ENCODE measurements at places on chromosomes 16 and 17.

DNA sequence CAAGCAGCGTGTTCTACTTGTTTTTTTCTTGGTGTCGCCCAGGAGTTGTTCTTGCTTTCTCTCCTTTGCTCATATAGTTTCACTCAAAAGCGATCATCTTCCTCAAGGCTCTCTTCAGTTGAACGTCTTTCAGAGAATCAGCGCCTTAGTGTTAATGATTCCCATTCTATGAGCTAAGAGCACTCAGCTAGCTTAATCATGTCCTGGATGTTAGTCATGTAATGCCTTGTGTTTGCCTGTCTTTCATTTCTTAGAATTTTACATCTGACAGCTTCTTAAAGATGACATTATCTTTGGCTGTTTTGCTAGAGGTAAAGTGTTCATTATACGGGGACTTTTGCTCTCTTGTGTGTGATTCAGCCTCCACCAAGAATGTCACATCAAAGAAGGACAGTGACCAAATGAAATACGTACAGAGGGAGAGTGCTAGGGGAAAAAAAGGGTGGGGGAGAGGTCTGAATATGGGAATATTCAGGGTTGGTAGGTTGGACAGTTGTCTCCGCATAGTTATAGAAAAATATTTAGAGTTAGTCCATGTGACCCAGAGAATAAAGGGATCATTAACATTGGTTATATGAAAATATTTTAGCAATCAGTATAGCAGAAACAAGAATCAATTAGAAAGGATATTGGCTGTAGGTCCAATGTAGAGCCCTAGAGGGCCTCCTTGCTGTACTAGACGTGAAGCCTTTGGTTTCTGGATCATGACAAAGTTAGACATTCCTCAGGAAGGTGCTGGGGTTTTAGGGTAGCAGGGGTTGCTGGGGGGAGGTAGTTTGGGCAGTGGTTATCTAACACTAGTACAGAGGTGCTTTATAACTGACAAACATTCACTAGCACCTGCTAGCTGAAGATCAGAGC, 31.9 kb upstream of the ANKFN1 start:
- H3K4me1 ChIP-seq: no peaks in the 10 kb centered on the region
- H3K27me3 ChIP-seq: no peaks in the 10 kb centered on the region
- no peak for DNase-seq
- H3K27ac ChIP-seq: no peak overlapping the region
- no peak overlapping the region for H3K4me3 ChIP-seq

DNA sequence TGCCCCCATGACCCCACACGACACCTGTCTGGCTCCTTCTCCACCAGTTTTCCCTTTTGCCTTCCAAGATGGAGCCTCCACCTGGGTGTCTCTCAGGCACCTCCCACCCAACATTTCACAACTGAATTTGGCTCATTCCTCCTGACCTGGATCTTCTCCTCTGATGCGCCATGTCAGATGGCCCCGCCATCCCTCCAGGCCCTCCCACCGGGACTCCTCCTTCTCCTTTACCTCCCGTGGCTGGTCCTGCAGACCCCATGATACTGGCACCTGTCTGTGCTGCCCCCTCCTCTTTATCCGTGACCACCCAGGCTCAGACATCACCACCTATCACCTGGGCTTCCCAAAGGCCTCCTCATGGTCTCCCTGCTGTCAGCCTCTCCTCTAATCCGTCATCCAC, 4.7 kb downstream of the TRPV3 start:
- no peak for DNase-seq
- H3K4me3 ChIP-seq: no peak overlapping the region
- no peaks in the 10 kb centered on the region for H3K36me3 ChIP-seq
- no peaks in the 10 kb centered on the region for H3K27me3 ChIP-seq
- H3K4me1 ChIP-seq: peaks cover 4% of the 10 kb centered on the region

DNA sequence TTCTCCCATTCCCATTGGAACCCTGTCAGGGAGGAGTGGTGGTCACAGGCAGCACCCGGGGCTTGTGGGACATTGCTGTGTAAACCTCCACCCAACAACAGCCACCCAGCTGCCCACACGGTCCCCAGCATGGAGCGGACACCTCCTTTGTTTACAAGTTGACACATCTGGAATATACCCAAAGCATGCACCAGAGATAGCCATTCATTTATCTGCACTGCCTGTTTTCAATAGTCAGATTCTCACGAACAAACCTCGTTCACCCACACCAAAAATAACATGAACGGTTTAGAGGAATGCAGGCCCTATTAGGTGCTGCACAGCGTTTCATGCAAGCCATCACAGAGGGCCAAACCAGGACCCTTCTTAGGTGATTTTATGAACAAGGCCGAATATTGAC, 244.8 kb downstream of the FOXL1 start:
- peaks cover 4% of the 10 kb centered on the region for H3K4me1 ChIP-seq
- no peak for DNase-seq
- no peak overlapping the region for H3K27ac ChIP-seq
- H3K4me3 ChIP-seq: no peak overlapping the region
- no peaks in the 10 kb centered on the region for H3K27me3 ChIP-seq

- DNase-seq: no peak
- H3K36me3 ChIP-seq: no peaks in the 10 kb centered on the region
- H3K27me3 ChIP-seq: no peaks in the 10 kb centered on the region
- no peak overlapping the region for H3K27ac ChIP-seq
Observed at GRCh38 chr16:86212706-86213436, 297.5 kb upstream of the FOXF1 start.

DNA sequence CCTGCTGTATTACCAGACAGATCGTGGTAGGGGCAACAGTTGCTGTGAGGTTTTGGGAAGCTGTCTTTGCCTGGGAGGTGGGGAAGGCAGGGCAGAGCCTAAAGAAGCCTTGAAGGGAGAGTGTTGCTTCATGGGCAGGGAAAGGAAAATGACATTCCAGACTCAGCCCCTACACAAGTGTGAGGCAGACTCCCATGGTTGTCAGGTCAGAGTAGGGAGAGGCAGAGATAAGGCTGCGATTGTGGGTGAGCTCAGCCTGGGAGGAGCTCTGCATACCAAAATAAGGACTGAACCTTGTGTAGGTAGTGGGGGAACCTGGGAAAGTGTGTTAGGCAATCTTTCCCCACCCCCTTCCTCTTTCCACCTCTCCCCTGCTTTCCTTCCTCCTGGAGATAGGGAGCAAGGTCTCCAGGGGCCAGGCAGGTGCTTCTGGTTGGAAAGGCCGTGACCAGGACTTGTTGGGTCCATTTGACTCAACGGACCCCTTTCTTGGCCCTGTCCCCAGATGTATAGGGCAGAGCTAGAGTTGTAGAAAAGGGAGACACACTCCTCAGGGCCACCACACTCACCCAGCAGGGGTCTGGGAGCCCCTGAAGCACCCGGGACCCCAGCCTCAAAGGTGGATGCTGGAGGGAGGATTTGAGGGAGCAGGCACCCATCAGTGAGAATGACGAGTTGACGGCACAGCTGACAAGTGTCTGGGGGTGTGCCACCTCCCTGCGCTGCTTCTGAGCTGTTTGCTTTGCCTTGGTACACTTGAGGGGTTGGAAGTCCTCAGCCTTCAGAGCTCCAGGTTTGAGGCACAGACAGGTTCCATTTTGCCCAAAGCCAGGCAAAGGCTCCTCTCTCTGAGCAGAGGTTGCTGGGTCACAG, 18.5 kb upstream of the TOB1 start:
- no peaks in the 10 kb centered on the region for H3K4me1 ChIP-seq
- no peak overlapping the region for H3K27ac ChIP-seq
- no peaks in the 10 kb centered on the region for H3K27me3 ChIP-seq
- peak; percentile 77 for DNase-seq

GRCh38 chr17:76845541-76846017, 22.6 kb upstream of the MGAT5B start:
- DNase-seq: no peak
- no peaks in the 10 kb centered on the region for H3K4me1 ChIP-seq
- no peak overlapping the region for H3K4me3 ChIP-seq
- H3K27me3 ChIP-seq: no peaks in the 10 kb centered on the region
- no peak overlapping the region for H3K27ac ChIP-seq
- H3K36me3 ChIP-seq: no peaks in the 10 kb centered on the region

- no peaks in the 10 kb centered on the region for H3K27me3 ChIP-seq
- DNase-seq: no peak
- no peaks in the 10 kb centered on the region for H3K36me3 ChIP-seq
Observed at GRCh38 chr16:11323551-11324336, 21.5 kb upstream of the RMI2 start.
